Activated T-helper 1 cell treated with Interleukin-2 at 50 U/mL for 16 hours (primary cell): ENCODE measurements at places on chromosomes 2 and 18.

- no peak for DNase-seq
These were observed 16.5 kb downstream of the PTPN2 start for GRCh38 chr18:12867441-12868123.

DNA sequence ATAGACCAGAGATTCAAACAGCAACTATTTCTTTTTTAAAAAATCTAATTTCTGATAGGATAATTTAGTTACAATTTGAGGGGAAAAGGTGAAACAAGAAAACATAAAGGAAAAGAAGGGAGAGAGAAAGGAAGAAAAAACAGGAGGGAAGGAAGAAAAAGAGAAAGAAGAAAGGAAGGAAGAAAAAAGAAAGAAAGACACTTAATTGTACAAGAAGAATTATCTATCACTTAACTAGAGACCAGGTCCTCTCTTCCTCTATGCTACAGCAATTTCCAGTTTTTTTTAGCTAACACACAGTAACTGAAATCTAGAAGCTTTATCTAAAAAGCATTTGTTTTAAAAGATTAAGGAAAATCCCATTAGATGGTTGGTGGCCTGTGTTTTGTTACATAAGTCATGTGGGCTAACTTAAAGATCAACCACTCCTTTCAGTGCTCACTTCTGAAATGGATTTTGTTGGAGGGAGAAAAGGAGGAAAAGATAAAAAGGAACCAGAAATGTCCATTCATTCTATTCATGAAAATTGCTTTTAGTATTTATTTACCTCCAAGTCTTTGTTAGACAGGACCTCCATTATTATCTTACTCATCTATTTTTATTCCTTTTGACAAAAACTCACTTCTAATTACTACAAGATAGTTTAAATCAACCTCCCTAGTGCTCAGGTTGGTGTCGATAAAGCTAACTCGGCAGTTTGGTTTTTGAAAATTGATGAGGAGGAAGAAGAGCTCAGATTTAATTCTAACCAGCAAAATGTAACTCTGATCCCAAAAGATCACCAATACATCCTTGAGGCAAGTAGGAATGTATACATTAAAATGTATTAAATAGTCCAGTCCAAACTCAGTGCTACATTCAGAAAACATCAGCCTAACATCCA is 251.5 kb upstream of the FN1 start:
- DNase-seq = no peak

GRCh38 chr2:49278141-49278540 is 123.8 kb upstream of the FSHR start:
- no peak for DNase-seq

- no peak for DNase-seq
These were observed 246.3 kb upstream of the MYT1L start for GRCh38 chr2:2577407-2577831.

DNA sequence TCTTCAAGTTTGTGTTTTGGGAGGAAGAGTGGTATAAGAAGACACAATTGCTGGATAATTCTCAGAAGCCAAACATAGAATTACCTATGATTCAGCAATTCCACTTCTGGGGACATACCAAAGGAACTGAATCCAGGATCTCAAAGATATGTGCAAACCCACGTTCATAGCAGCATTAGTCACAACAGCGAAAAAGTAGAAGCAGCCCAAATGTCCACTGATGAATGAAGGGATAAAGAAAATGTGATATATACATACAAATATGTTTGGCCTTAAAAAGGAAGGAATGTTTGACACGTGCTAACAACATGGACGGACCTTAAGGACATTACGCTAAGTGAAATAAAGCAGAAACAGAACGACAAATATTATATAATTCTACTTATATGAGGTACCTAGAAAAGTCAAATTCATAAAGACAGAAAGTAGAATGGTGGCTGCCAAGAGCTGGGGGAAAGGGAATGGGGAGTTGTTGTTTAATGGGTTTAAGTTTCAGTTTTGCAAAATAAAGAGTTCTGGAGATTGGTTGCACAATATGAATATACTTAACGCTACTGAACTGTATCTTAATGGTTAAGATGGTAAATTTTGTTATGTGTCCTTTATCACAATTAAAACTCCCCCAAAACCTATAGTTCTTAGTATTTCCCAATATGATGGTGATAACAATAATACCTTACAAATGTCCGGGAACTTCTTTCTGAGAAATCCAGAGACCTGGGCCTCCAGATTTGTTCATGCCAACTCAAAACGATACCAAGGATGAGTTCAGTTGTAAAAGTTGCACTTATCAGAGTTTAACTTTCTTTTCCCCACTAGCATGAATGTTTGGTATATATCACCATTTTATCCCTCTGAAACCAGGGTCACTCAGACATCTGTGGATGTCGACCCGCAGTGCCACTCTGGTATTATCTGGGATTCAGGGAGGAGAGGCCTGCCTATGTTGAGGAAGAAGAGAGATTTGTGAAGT is 33.7 kb upstream of the WIPF1 start:
- DNase-seq = no peak

GRCh38 chr2:108926561-108927380 is 62.2 kb downstream of the EDAR start:
- no peak for DNase-seq

- DNase-seq = no peak
These were observed 253.5 kb downstream of the DCDC2C start for GRCh38 chr2:3956892-3957291.

DNA sequence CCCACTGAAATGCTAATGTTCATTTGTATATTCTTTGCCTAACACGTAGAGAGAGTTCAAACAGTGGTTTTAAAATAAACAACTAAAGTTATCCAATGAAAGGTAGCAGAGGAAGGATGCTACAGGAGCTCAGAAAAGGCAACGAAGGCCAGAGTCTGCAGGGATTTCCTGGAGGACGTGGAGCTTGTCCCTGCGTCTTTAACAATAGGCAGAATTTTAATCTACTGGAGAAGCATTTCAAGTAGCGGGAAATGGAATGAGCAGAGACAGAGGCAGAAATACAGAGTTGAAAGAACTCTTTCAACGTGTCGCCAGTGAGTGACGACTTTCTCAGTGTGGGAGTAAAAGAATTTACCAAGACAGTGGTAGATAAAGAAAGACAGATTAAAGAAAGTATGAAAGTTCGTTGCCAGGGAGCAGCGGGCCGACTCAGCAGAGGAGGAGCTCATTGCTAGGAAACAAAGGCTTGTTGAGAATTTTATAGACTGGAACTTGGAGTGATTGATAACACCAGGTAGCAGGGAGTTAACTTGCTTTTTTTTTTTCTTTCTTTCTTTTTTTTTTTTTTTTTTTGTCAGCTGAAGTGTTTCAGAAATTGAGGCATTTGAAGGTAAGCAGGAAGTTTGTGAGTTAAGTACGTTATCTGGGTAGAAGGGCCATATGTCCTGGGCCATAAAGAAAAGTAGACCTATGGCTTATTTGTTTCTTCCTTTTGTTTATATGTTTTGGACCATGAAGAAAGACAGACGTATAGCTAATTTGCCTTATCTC is 625 bp upstream of the NBAS start:
- no peak for DNase-seq

- no peak for DNase-seq
These were observed 24.7 kb upstream of the NRP2 start for GRCh38 chr2:205657579-205657978.

- no peak for DNase-seq
These were observed 101.2 kb downstream of the FSHR start for GRCh38 chr2:49053156-49053555.

DNA sequence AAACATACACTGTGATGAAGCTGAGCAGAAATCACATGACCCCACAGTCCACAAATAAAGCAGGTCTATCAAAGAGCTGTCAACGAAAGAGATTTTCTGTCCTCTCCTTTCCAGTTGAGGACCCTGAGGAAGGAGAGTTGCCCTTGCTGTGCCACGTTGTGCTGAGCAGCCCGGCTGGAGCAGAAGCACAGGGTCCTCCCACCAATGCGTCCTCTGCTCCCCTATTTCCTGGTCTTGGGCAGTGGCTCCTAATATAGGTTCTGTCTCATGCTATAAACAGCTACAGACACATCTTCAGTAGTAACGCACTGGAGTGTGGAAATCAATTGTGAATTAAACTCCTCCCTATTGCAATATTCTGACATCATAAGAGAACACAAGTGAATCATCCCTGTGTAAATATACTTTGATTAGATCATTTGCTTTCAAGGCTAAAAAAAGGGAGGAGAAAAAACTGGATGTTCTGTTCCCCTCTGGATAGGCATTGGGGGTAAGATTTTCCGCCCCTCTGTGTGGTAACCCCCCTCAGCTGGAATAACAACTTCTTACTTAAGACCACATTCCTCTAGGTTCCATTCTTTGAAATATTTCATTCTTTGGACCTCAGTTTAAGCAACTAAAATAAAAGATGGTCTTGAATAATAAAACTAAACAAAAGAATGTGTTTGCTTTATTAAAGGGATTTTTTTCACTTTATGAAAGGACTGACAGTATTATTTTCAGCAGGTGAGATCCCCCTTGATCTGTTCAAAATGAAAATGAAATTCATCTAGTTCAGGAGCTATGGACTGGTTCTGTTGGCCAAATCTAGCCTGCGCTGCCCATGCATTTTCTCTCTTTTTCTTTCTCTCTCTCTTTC is 8.3 kb upstream of the RHOB start:
- no peak for DNase-seq

DNA sequence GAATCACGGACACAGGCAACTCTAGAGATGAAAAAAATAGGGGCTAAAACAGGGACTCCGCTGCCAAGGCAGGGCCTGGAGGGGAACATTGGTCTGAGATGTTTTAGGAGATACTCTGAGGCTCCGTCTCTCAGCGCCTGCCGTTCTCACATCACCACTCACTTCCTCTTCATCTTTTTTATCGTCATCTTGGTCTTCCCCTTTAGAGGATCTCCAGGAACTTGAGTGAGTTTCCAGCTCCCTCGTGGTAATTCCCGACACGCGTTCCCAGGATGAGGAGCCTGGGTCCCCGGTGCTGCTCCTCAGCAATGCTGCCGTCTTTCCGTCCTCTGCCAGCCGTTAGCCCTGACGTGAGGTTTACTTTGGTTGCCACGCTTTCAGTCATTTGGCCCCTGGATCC is 16.1 kb downstream of the MLPH start:
- DNase-seq = no peak

- no peak for DNase-seq
These were observed 442.8 kb upstream of the SYT4 start for GRCh38 chr18:43720041-43720440.

- DNase-seq = no peak
These were observed 91.2 kb downstream of the NEDD4L start for GRCh38 chr18:58135183-58135641.

GRCh38 chr2:39821871-39822270 is 42.8 kb upstream of the THUMPD2 start:
- no peak for DNase-seq

DNA sequence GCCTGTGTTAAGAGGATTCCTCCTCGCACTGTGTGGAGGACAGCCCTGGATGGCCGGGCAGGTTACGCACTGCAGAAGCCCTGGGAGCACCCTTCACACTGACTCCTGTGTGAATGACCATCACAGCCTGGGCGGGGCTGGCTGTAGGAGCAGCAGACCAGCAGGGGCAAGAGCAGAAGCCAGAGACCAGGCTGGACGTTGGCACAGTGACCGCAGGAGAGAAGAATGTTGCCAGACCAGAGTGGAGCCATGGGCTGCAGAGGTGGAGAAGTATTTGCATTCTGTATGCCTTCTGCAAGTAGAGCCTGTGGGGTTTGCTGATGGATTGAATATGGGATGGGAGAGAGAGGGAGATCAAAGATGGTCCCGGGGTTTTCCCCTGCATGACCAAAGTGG is 23.1 kb downstream of the LRRFIP1 start:
- no peak for DNase-seq

GRCh38 chr2:232924433-232924832 is 54.4 kb downstream of the SNORC start:
- no peak for DNase-seq

- DNase-seq = no peak
These were observed 17.4 kb downstream of the RTTN start for GRCh38 chr18:70188113-70188512.

GRCh38 chr18:50287028-50287440 is 458 bp downstream of the CXXC1 start:
- no peak for DNase-seq

DNA sequence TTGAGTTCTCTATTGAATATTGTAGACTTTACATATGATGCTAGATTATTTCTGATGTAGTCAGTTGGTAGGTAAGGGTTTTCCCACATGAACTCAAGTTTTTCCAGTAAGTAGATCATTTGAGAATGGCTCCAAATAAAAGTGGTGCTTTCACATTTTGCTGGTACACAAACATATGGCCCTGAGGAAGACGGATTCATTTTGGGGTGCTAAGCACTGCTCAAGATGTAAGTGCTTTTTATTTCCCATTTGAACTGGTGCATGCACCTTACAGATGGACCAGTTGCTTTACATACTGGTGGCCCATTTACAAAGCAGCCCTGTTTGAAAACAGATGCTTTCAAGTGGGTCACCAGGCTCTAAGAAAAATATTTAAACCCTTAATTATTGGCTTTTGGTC is 266.7 kb downstream of the MEIS1 start:
- DNase-seq = no peak

- DNase-seq = no peak
These were observed 7.2 kb downstream of the MTHFD2 start for GRCh38 chr2:74205596-74205995.

GRCh38 chr2:128469875-128470274 is 151.2 kb upstream of the HS6ST1 start:
- DNase-seq = no peak

- DNase-seq = no peak
These were observed 164.0 kb downstream of the TFCP2L1 start for GRCh38 chr2:121120991-121121390.

DNA sequence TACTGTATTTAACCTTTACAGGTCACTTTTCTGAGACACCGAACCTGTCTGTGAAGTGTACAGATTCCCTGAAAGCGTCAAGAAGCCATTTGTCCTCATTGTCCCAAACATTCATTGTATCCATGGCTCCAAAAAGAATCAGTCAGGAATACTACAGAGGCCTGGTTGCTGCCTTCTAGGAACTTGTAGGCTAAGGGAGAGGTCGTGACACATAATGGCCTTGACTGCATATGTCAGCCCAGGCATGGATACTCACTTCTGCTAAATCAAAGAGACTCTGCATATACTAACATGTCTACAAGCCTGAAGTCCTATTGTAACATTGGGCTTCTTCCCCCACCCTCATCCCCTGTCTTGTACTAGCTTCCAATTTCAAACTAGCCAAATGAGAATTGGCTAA is 40.2 kb downstream of the ONECUT2 start:
- DNase-seq = no peak

GRCh38 chr2:112108178-112108832 is 29.9 kb upstream of the FBLN7 start:
- no peak for DNase-seq

GRCh38 chr2:88429929-88430328 is 22.6 kb downstream of the FOXI3 start:
- no peak for DNase-seq

GRCh38 chr18:28468901-28469300 is 292.0 kb upstream of the CDH2 start:
- DNase-seq = no peak

GRCh38 chr2:105307146-105307545 is 22.4 kb downstream of the TGFBRAP1 start:
- DNase-seq = no peak
